Activated naive CD4-positive, alpha-beta T cell treated with anti-CD3 and anti-CD28 coated beads for 36 hours (primary cell): ENCODE measurements at places on chromosomes 1 and 21.

GRCh38 chr1:20511518-20512428 lies 3.8 kb upstream of the MUL1 start:
- no peak for DNase-seq

DNA sequence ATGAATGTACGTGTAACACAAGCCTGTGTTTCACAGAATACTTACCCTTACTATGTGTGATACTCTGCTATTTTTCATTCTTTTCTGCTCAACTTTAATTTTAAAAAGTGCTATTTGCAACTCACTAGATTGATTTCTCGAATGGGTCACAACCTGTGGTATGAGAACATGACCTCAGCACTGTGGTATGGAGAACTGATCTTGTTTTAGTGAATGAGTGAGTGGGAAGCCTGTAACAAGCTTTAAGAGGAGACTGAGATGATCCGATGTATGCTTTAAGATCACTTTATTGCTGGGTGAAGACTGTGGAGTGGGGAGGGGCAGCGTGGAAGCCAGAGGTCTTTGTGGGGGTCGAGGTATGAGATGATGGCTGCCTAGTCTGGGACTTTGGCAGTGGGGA lies 21.6 kb downstream of the MECR start:
- DNase-seq: no peak

- peak; percentile 45 for DNase-seq
These were observed 8.3 kb downstream of the MCOLN2 start for GRCh38 chr1:84988588-84988987.

DNA sequence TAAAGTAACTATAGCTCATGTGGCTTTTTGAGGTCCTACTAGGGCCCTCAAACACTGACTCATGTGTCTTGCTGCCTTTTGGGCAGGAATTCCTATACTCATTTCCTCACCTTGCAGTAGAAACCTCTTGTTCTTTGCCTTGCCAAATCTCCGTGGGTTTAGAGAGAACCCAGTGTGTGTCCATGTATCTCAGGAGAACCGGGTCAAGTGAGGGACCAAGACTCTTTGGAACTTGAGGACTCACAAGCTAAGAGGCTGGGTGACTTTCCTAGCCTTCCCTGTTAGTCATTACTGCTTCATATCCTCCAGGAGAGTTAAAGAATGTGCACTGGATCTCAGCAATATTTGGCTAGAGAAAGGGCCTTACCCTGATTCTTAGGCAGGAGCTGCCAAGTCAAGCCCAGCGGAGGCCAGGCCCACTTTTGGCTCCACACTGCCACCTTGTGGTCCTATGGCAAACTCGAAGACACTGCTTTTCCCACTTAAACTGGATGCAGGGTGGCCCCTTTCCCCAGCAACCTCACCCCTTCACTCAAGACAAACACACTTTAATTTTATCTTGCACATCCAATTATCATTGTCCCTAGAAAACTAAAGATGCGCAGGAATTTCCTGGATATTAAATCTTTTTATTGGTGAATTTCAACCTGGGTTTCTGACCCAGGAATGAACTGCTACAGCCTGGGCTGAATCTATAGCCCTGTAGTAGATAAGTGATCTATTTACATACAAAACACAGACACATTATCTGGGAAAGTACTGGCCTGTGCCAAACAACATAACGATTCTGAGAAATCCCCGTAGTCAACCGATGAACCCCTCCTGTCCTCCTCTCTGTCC lies 10.6 kb downstream of the AVPR1B start:
- peak; percentile 92 for DNase-seq

DNA sequence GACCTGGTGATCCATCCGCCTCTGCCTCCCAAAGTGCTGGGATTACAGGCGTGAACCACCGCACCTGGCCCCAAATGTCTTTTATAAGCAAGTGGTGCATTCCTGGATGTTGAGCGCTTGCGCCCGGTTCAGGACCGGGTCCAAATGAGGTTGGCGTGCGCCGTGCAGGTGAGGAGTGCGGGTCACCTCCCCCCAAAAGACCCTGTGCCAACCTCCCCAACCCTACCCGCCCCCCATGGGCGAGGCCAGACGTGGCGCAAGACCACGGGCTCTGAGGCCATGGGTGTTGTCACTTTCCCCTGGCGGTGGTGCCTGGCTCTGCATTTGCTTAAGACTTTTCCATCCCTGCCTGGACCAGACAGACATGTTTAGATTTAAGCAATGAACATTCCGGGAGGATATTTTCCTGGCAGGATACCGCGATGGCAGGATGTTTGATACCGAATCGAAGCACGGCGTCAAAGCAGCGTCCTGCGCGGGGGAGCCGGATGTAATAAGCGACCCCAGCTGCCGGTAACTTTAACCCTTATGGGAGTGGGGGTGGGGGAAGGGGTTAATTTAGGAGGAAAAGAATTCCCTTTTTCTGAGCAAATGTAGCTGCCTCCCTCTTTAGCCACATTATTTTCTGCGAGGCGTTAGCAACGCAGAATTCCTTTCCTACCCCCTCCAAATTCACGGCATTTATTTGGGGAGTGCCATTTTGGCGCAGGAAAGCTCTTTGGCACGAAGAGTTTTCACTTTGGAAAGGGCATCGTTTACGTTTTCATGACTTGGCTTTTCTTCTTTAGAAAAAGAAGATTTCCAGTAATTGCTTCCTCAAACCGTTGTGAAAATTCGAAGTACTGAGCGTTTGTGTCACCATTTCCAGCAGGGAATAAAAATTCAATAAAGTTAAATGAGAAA lies 27.8 kb upstream of the RNF187 start:
- DNase-seq: peak; percentile 81

GRCh38 chr1:150221552-150221951 lies 14.4 kb downstream of the ANP32E start:
- DNase-seq: no peak

- peak; percentile 77 for DNase-seq
These were observed 148.7 kb downstream of the ZZZ3 start for GRCh38 chr1:77533660-77534305.
